Stimulated activated CD8-positive, alpha-beta memory T cell treated with anti-CD3 and anti-CD28 coated beads, Interleukin-15, amount 100 ng/mL, for 48 hours (primary cell): ENCODE measurements at places on chromosomes 1 and 21.

- no peak for DNase-seq
These were observed 90.3 kb downstream of the DISP1 start for GRCh38 chr1:222905151-222905550.

- no peak for DNase-seq
These were observed 15.5 kb downstream of the TRPM2 start for GRCh38 chr21:44368711-44369446.

DNA sequence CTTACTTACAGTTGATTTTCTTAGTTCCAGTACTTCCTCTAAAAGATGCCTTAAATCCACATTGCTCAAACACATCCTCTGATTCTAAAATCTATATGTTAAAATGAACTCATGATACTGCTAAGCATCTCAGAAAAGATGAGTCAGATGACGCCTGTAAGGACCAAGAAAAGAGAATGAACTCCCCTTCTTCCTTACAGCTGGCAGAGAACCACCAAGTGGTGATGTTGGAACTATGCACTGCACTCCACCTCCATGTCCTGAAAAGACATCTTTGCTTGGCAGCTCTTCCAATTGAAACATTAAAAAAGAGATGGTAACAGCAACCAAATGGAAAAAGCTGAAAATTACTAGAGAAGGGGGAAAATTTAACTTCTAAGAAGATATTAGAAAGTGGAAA lies 648.8 kb downstream of the PTPRC start:
- no peak for DNase-seq

DNA sequence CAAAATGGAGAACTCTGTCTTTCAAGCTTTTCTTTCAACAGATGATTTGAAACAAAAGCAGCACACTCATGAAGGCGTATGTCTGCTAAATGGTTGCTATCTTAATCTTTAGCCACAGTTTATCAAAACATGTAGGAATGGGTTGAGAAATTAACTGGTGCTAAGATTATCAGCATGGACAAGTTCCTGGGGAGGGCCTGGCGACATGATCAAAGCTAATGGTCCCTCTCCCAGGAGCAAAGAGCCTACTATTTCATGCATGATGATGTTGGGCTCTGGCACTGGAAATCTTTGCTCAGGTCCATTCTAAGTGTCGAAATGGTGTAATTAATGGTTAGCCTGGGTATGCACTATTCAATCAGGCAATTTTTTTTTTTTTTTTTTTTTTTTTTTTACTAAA lies 91.7 kb downstream of the SLC45A1 start:
- no peak for DNase-seq

- no peak for DNase-seq
These were observed 18.4 kb downstream of the LORICRIN start for GRCh38 chr1:153277852-153278251.

- DNase-seq: no peak
These were observed 136.7 kb upstream of the ETV3 start for GRCh38 chr1:157274698-157275534.
